ENCODE measurements at places on chromosomes 6 and 20.

GRCh38 chr6:145340256-145340655, 395.1 kb downstream of the EPM2A start:
- DNase-seq, result no peak

GRCh38 chr6:169558378-169558773, 143.5 kb downstream of the WDR27 start:
- no peak for DNase-seq

GRCh38 chr20:63122626-63123025, 93.3 kb downstream of the YTHDF1 start:
- DNase-seq, result no peak

- no peak for DNase-seq
These were observed 21.9 kb downstream of the DYNLT1 start for GRCh38 chr6:158622545-158623190.

GRCh38 chr20:24987873-24988835, 4.4 kb downstream of the APMAP start:
- no peak for DNase-seq

DNA sequence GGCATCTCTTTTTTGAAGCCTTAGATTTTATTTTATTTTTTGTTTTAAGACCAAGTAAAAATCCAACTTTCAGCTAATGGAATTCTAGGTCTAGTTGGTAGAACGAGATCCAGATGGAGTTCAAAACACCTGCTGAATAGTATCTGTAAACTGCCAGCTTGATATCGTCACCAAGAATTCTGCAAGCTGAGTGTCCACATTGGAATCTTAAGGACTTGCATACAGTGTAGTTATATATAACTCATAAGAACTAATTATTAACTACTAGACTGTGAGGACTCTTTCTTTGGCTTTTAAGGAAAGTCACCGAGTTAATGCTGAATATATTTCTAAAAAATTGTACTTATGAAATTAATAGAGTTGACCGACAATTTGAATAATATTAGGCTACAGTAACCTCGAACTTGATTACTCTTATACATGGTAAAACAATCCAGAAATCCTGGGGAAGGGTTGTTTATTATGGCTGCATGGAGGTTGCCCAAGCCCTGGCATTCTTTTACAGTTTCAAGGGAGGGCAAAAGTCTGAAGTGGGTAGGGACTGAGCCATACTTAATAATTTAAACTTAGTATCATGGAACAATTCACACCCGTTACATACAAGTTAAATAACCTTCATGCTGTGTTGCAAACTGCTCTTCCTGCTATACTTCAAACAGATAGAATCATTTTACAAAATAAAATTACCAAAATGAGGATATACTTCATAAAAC, 553.9 kb downstream of the PTPRT start:
- DNase-seq, result no peak

- DNase-seq, result no peak
These were observed 8.5 kb downstream of the TMEM14B start for GRCh38 chr6:10756085-10756484.

GRCh38 chr6:144888621-144889020, 603.5 kb downstream of the UTRN start:
- DNase-seq, result no peak

DNA sequence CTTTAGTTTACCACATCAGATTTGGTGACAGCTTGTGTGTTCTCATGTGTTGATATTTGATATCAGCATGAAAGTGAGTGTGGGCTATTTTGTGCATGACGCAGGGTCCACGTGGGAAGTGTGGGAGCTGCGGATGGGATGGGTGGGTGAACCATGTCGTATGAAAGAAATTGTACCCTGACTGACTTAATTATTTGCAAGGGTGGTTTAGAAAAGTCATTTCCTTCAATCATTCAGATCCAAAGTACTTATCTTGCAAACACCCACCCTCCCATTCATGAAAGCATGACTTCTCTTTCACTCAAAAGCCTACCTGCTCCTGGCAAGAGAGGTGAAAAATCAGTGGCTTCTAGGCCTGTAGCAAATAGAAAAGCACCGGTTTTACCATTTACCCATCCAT, 91.8 kb upstream of the BACH2 start:
- DNase-seq, result no peak

DNA sequence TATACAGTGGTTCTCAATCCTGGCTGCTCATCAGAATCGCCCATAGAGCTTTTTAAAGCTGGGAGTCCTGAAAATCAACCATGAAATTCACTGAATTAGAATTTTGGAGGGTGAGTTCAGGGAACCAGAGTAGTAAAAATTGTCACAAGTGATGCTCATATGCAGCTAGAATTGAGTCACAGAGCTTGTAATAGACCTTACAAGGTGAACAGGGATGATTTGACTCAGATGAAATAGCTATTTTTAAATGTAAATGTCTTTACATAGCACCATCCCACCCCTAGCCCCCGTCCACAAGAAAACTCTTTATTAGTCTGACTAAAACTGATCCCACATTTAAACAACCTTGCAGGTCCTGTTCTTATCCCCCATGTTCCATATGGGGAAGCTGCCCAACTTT, 531.7 kb downstream of the LMBRD1 start:
- DNase-seq, result no peak

- no peak for DNase-seq
These were observed 66.7 kb downstream of the SYNDIG1 start for GRCh38 chr20:24535941-24536730.

GRCh38 chr6:21241231-21242130, 352.1 kb upstream of the SOX4 start:
- DNase-seq, result no peak

- DNase-seq, result no peak
These were observed 848.5 kb upstream of the MAN1A1 start for GRCh38 chr6:120198033-120198432.

- DNase-seq, result no peak
These were observed 110.8 kb upstream of the MLN start for GRCh38 chr6:33914645-33915044.

DNA sequence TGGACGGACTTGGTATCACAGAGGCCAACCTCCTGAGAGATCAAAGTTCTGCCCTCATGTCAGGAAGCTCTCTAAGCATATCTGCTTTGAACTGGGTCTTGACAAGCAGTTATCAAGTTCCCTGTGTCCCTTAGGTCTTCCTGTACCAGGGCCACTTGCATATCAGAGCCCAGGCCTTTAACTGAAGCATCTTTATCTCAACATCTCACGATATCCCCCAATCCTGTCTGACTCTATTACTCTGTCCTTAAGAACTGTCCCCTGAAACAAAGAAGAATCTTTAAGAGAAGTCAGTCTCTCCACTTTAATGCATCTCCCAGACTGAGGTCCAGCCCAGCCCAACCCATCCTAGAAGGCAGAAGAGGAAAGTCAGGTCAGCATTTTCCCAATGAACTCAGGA, 8.2 kb downstream of the MAS1L start:
- no peak for DNase-seq

DNA sequence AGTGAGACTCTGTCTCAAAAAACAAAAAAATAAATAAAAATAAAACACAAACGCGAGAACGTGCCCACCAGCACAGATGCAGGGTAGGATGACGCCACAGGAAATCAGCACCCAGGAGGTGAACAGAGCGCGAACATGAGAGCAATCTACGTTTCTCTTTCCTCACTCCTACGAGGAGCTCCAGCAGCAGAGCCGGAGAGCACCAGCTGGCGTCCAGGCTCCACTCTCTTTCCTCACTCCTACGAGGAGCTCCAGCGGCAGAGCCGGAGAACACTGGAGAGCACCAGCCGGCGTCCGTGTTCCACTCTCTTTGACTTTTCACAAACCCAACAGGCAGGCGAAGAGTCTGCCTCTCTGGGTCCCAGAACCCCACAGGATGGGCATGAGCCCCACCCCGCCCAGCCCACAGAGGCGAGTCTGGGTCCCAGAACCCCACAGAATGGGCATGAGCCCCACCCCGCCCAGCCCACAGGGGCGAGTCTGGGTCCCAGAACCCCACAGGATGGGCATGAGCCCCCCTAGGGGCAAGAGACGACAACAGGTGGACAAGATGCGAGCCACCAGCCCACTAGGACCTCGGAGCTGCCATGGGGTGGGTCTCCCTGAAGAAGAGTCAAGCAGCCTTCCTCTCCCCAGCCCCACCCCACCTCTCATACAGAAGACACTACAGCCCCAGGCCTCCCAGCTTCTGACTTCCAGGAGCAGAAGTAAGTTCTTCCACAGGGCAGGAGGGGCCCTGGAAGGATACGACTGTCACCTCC, 20.2 kb downstream of the ZBTB46 start:
- DNase-seq, result no peak

GRCh38 chr6:38573801-38574395, 65.8 kb downstream of the BTBD9 start:
- DNase-seq, result no peak

DNA sequence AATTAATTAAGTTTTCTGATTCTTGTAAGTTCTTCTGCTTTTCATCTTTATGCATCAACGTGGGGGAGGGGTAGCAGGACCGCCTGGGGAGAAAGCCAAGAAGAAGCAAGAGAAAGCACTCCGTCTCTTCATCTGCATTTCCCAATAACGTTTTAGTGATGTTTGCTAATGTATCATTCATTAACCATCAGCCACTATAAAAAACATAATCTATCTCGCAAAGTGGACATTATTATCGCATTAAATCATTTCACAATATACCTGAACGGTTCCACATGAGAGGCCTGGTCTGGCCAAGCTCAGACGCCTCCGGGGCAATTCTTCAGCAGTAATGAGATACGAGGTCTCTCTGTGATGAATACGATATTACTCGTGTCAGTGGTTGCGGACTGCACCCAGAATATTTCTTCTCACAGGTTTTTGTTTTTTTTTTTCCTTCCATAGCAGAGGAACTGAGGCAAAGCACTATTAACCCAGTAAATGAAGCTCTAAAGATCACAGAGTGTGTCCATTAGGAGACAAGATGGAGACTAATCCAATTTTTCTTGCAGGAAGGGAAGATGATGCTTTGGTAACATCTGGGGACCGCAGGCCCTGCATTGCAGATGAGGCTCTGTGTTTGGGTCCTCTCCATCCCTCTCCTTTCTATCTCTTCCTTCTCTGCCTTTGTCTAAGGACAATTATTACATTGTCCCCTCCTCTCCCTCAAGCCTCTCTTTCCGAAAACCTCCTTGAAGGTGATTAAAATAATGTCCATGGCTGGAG, 156.1 kb downstream of the SLC35B3 start:
- DNase-seq, result no peak

- no peak for DNase-seq
These were observed 14.2 kb downstream of the FARS2 start for GRCh38 chr6:5275497-5275896.

DNA sequence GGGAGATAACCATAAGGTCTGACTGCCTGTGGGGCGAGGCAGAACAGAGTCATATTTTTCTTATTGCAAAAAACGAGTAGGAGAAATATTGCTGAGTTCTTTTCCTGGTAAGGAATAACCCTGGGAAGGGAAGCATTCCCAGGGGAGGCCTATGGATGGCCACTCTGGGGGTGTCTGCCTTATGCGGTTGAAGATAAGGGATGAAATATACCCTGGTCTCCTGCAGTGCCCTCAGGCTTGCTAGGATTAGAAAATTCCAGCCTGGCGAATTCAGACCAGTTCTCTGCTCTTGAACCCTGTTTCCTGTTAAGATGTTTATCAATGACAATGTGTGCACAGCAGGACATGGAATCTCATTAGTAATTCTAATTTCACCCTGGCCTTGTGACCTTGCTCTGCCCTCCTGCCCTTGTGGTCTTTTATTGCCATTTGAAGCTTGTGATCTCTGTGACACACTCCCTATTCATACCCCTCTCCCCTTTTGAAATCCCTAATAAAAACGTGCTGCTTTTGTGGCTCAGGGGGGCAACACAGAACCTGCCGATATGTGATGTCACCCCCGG, 491.1 kb upstream of the EYS start:
- DNase-seq, result no peak

DNA sequence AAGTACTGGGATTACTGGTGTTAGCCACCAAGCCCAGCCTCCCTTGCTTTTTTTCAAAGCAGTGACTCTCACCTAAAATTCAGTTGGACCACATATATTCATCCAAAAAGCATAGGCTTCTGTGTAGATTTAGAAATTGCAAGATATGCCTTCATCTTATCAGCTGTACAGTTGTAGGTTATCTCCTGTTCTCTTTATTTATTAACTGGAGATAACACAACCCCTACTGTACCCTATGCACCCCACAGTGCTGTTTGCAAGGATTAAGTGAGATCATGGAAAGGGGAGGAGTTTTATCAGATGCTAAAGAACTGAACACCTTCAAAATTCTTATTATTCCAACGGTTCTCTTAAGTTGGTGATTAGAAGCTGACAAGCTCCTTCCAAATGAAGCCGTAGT, 164.4 kb upstream of the JARID2 start:
- DNase-seq, result no peak

- DNase-seq, result no peak
These were observed 2.0 kb downstream of the OGFRL1 start for GRCh38 chr6:71290611-71291010.

DNA sequence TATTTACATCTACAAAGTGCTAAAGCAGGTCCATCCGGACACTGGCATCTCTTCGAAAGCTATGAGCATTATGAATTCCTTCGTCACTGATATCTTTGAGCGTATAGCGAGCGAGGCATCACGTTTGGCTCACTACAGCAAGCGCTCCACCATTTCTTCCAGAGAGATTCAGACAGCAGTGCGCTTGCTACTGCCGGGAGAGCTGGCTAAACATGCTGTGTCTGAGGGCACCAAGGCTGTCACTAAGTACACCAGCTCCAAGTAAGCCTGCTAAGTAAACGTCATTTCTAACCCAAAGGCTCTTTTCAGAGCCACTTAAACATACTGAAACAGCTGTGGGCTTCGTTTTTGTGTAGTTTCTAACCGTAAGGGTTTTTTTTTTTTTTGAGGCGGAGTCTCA, 27.5 kb upstream of the SLC17A4 start:
- no peak for DNase-seq

- peak; percentile 92 for DNase-seq
These were observed 150.4 kb upstream of the HMGN3 start for GRCh38 chr6:79384845-79385244.

GRCh38 chr6:20173833-20174792, 38.2 kb downstream of the MBOAT1 start:
- DNase-seq, result no peak

DNA sequence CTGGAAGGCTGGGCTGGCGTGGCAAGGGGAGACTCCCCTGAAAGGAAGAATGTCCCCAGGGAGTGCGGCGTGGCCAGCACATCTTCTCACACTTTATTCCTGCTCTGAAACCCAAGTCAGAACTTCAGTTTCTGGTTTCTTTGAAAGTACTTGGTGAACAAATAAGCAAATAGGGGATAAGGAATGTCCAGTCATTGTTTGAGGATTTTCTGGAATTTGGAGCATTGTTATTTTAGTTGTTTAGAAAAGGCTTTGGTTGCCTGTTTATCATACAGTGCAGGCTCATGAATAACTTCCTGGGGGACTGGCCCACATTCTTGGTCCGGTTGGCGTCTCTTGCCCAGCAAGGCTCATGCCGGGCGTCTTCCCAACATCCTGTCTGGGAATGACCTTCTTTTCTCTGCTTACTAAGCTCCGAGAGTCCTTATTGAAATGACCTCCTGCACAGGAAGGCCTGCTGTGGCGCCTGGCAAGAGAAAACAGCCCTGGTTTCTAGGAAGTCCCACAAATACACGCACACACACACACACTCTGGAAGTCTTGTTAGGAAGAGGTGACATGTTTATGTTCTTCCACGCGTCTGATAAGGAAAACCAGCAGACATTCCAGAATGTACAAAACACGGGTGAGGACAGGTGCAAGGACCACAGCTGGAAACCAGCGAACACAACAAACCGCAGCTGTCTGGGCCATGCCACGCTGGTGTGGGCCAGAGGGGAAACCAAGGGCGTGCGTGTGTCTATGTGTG, 71.9 kb downstream of the TMEM170B start:
- no peak for DNase-seq

- DNase-seq, result no peak
These were observed 5.2 kb upstream of the MEP1A start for GRCh38 chr6:46787871-46788540.

GRCh38 chr6:20242397-20242796, 30.1 kb upstream of the MBOAT1 start:
- DNase-seq, result no peak
